ENCODE measurements at places on chromosomes 11 and 22. TPM values are rescaled to one million over a fixed set of nuclear protein-coding genes. Genes with fewer than 3 reads are reported as not detected.

KRTAP5-9 gene
- not detected for polyA plus RNA-seq

IRF7 gene
- polyA plus RNA-seq, result not detected

POTEH gene
- polyA plus RNA-seq, result not detected

RTN4R gene
- polyA plus RNA-seq, result 2.7 TPM

PLAAT5 gene
- not detected for polyA plus RNA-seq

SNX32 gene
- 4.6 TPM for polyA plus RNA-seq

MCHR1 gene
- not detected for polyA plus RNA-seq

OR4C11 gene
- not detected for polyA plus RNA-seq

PHETA2 gene
- not detected for polyA plus RNA-seq

BAIAP2L2 gene
- polyA plus RNA-seq, result not detected

TPBGL gene
- 1.0 TPM for polyA plus RNA-seq

GRAP2 gene
- not detected for polyA plus RNA-seq

All from Purkinje cell (primary cell).